H1 (cell line): ENCODE measurements at places on chromosomes 11 and 22. TPM values are rescaled to one million over a fixed set of nuclear protein-coding genes. Genes with fewer than 3 reads are reported as not detected.

DNA sequence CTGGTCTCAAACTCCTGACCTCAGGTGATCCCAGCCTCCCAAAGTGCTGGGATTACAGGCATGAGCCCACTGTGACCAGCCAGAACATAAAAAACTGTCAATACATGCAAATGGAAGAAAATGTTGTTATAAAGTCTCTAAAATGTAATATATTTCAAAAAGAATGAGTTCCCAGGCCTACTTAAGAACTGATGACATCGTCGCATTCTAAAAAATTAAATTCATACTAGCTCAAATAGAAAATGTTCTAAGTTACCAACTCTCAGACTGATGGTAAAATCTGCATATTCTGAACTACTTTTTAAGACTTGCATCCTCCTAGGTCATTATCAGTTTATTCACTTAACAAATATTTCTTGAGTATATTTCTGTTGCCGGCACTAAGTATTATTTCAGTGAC lies 163.3 kb downstream of the CADM1 start:
- H3K36me3 ChIP-seq: no peaks in the 10 kb centered on the region
- no peaks in the 10 kb centered on the region for H3K27me3 ChIP-seq
- no peak overlapping the region for H3K4me3 ChIP-seq
- H3K4me1 ChIP-seq: no peaks in the 10 kb centered on the region
- no peak for DNase-seq

DNA sequence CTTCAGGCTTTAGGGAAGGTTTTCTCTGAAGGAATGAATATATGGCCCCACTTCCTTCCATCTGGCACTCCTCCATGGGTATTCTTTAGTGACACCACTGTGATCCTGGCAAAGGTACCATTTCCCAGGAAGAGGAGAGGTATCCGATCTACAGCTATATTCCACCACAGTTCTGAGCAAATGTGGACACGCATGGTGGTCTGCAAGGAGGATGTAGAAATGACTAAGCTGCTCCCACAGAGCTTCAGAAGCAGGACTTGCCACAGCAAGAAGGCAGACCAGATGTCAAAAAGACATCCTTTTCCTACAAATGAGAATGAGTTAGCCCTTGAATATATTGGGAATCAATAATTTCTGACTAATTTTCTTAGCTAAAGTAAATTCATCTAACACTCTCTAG lies 45.5 kb downstream of the ARFGAP2 start:
- H3K4me1 ChIP-seq: peaks cover 2% of the 10 kb centered on the region; the same call in 1 of the 2 replicates
- no peak overlapping the region for H3K4me3 ChIP-seq
- DNase-seq: no peak
- H3K36me3 ChIP-seq: no peaks in the 10 kb centered on the region

CREB3L1 gene
- 12.7 and 13.7 TPM in 2 replicates for total RNA-seq

- no peak overlapping the region for H3K4me3 ChIP-seq
- H3K27ac ChIP-seq: no peak overlapping the region
- no peaks in the 10 kb centered on the region for H3K36me3 ChIP-seq
- DNase-seq: no peak
- no peaks in the 10 kb centered on the region for H3K4me1 ChIP-seq
These were observed 37.4 kb downstream of the CALCA start for GRCh38 chr11:14934641-14935351.

DNA sequence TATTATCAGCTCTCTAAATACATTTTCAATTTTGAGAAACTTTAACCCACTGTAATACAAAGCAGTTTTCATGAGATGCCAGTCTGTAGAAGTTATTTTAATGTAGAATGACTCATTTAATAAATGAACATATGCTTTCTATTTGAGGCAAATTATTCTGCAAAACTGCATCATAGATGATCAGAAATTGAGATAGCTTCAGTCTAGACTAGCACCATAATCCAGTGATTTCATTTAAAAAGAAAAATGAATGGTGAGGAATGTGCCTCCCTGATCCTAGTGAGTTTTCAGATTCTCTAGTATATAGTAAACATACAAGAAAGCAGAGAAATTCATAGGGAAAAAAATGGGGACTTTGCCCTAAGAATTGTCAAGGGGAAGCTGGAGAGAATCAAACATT lies 66.1 kb downstream of the OR5AK2 start:
- no peaks in the 10 kb centered on the region for H3K4me1 ChIP-seq
- no peak overlapping the region for H3K4me3 ChIP-seq
- no peak overlapping the region for H3K27ac ChIP-seq
- no peaks in the 10 kb centered on the region for H3K27me3 ChIP-seq
- no peaks in the 10 kb centered on the region for H3K36me3 ChIP-seq

PRG3 gene
- total RNA-seq: not detected in 2 replicates

PVALB gene
- 1.7 and 3.2 TPM in 2 replicates for total RNA-seq

GRCh38 chr11:98616098-98616655 lies 404.6 kb upstream of the CNTN5 start:
- H3K4me3 ChIP-seq: no peak overlapping the region
- H3K27me3 ChIP-seq: no peaks in the 10 kb centered on the region
- no peaks in the 10 kb centered on the region for H3K4me1 ChIP-seq

KRTAP5-9 gene
- not detected in 2 replicates for total RNA-seq

DNA sequence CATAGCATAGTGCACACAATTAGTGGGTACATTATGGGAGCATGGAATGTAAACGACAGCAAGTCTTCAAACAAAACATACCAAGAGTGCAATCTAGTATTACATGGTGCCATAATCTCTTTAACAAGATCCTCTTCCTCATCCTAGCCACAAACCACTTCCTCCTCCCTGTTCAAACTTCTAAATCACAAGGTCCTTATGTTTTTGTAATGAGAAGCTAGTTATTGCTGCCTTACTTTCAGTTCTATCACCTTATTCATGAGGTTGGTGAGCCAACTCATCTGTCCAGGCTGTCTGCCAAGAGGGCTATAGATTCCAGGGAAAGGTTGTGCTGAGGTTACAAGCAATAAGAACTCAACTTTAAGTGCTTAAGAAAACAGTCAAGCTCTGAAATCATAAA lies 195.4 kb upstream of the ARHGAP20 start:
- no peak overlapping the region for H3K27ac ChIP-seq
- H3K4me1 ChIP-seq: no peaks in the 10 kb centered on the region

GRCh38 chr11:69588270-69588669 lies 52.7 kb upstream of the CCND1 start:
- no peaks in the 10 kb centered on the region for H3K4me1 ChIP-seq
- no peaks in the 10 kb centered on the region for H3K36me3 ChIP-seq
- DNase-seq: no peak
- no peak overlapping the region for H3K27ac ChIP-seq
- no peak overlapping the region for H3K4me3 ChIP-seq

TYR gene
- not detected in 2 replicates for total RNA-seq

CECR2 gene
- 123 and 131 TPM in 2 replicates for total RNA-seq

GRCh38 chr11:106082096-106082495 lies 4.6 kb downstream of the AASDHPPT start:
- DNase-seq: no peak
- H3K36me3 ChIP-seq: peaks cover 28% of the 10 kb centered on the region
- H3K4me1 ChIP-seq: no peaks in the 10 kb centered on the region
- H3K4me3 ChIP-seq: no peak overlapping the region
- H3K27me3 ChIP-seq: no peaks in the 10 kb centered on the region

CARD18 gene
- total RNA-seq: not detected in 2 replicates

OR51I1 gene
- not detected in 2 replicates for total RNA-seq

- H3K27ac ChIP-seq: no peak overlapping the region
- DNase-seq: no peak
- H3K27me3 ChIP-seq: no peaks in the 10 kb centered on the region
- H3K4me1 ChIP-seq: peaks cover 10% of the 10 kb centered on the region
These were observed 104.8 kb downstream of the LDLRAD3 start for GRCh38 chr11:36048496-36049247.

GRCh38 chr11:3080733-3081385 lies 23.6 kb upstream of the CARS1 start:
- no peak overlapping the region for H3K27ac ChIP-seq
- H3K4me3 ChIP-seq: no peak overlapping the region
- no peak for DNase-seq

DNA sequence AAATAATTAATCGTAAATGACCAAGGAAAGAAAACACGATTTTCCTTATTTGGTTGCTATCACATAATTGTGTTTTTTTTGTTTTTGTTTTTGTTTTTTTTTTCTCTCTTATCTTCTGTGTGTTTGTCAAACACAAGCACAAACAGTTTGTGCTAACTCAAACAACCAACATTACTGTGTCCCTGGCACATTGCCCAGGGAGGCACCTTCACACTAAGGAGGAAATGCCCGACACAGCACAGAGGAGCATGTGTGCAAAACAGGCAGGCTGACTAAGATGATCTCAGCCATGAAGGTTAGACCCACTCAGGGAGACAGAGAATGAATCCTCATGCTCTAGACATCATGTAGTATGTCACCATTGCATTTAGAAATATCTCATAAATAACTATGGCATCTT lies 130.1 kb downstream of the SOX6 start:
- no peak for DNase-seq
- no peaks in the 10 kb centered on the region for H3K27me3 ChIP-seq
- H3K36me3 ChIP-seq: no peaks in the 10 kb centered on the region
- H3K27ac ChIP-seq: no peak overlapping the region
- no peak overlapping the region for H3K4me3 ChIP-seq

DNA sequence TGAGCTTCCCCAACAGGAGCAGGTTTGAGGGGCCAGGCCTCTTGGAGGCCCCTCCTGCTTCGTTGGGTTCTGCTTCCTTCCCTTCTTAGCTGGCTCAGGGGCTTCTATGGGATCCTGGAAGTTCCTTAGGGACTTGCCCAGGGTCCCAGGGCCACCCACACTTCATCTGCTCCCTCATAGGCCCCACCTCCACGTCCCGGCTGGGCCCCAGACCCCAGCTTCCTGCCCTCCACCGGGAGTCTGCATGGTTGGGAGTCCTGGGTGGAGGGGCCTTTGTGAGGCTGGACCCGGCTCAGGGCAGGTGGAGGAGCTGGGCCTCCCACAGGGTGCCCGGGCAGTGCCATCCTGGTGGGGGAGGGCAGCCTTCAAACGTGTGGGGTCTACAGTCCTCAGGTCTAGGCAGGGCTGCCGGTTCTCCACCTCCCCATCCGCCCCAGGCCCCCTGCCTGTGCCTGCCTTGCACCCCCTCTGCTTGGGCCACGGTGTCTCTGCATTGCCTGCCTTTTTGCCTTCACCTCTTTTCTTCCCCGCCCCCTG lies 11.6 kb downstream of the OTUB1 start:
- H3K36me3 ChIP-seq: peaks cover 24% of the 10 kb centered on the region
- peaks cover 24% of the 10 kb centered on the region for H3K27me3 ChIP-seq
- DNase-seq: no peak

DNA sequence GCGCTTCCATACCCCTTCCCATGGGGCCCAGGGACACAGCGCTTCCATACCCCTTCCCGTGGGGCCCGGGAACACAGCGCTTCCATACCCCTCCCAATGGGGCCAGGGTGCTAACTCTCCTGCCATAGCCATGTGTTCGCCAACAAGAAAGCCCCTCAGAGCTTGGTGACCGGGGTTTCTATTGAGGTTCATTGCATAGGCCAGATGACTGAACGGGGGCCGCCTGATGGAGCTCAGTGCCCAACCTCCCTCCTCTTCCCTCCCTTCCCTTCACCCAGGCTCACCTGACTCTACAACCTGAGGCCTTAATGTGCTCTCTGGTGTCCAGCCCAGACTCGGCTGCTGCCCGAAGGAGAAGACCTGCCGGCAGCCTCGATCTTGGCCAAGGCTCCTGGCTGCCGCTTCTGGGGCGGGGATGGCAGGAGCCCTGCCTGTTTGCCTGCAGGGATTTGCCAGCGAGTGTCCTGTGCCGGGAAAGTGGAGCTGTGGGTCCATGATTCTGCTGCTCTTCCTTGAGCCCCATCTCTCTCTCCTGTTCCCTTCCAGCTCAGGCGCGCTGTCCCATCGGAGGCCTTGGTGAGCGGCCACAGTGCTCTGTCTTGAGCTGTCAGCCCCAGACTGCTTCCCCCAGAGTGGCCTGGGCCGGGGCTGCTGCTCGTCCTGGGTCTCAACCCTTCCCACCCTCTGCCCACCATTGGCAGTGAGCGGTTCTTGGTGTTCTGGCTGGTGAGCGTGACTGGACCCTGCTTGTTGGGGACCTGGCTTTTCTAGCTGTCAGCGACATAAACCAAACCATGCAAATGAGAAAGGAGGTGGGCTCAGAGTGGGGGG lies 267.0 kb downstream of the TBC1D22A start:
- no peak overlapping the region for H3K4me3 ChIP-seq
- H3K27ac ChIP-seq: no peak overlapping the region
- DNase-seq: no peak
- H3K36me3 ChIP-seq: no peaks in the 10 kb centered on the region
- H3K27me3 ChIP-seq: peaks cover 4% of the 10 kb centered on the region

GRCh38 chr11:89498845-89499448 lies 7.8 kb upstream of the NOX4 start:
- no peak overlapping the region for H3K27ac ChIP-seq
- peaks cover 4% of the 10 kb centered on the region for H3K4me1 ChIP-seq
- no peak for DNase-seq
- no peaks in the 10 kb centered on the region for H3K27me3 ChIP-seq

GRCh38 chr11:104546501-104546900 lies 351.8 kb downstream of the CASP12 start:
- H3K4me1 ChIP-seq: no peaks in the 10 kb centered on the region
- H3K27me3 ChIP-seq: no peaks in the 10 kb centered on the region
- H3K4me3 ChIP-seq: no peak overlapping the region
- DNase-seq: no peak
- H3K27ac ChIP-seq: no peak overlapping the region

DNA sequence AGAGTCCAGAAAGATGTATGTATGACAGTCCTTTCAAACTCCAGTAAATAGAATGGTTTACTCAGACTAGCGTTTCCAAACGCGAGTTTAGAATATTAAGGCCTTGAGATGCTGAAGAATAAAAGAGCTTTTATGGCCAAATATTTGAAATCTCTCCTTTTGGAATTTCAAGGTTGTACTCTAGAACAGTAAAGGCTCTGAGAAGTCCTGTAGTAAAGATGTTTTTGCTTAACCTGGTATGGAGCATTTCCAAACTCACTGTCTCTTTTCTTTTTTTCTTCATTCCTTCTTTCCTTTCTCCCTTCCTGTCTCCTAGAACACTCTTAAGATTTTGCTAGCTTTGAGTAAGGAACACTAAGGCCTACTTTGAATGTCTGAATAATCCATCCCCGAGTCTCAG lies 91.4 kb upstream of the RAG2 start:
- H3K27me3 ChIP-seq: no peaks in the 10 kb centered on the region; the same call in 1 of the 2 replicates
- no peak overlapping the region for H3K4me3 ChIP-seq
- no peaks in the 10 kb centered on the region for H3K4me1 ChIP-seq

HEPHL1 gene
- total RNA-seq: 0.09 and 0.19 TPM in 2 replicates

- H3K4me3 ChIP-seq: no peak overlapping the region
- H3K27me3 ChIP-seq: no peaks in the 10 kb centered on the region
- no peaks in the 10 kb centered on the region for H3K4me1 ChIP-seq
- H3K36me3 ChIP-seq: no peaks in the 10 kb centered on the region
- no peak for DNase-seq
These were observed 86.5 kb upstream of the E2F8 start for GRCh38 chr11:19327280-19327679.

OR6T1 gene
- not detected in 2 replicates for total RNA-seq
